PC-3 (cell line): ENCODE measurements at places on chromosomes 2 and 18. TPM values are rescaled to one million over a fixed set of nuclear protein-coding genes. Genes with fewer than 3 reads are reported as not detected.

KIAA2012 gene
- total RNA-seq, result not detected in 2 replicates

LOXHD1 gene
- not detected in 2 replicates for total RNA-seq

KCNG2 gene
- not detected in 2 replicates for total RNA-seq

ILKAP gene
- 28.7 and 30.7 TPM in 2 replicates for total RNA-seq

VWC2L gene
- not detected in 2 replicates for total RNA-seq

DNAH7 gene
- 1.9 and 3.1 TPM in 2 replicates for total RNA-seq

- DNase-seq, result no peak
Observed at GRCh38 chr2:121483846-121484245, 46.8 kb upstream of the RNU4ATAC start.

GRCh38 chr2:189522435-189523151, 58.0 kb downstream of the SLC40A1 start:
- DNase-seq, result no peak

DNA sequence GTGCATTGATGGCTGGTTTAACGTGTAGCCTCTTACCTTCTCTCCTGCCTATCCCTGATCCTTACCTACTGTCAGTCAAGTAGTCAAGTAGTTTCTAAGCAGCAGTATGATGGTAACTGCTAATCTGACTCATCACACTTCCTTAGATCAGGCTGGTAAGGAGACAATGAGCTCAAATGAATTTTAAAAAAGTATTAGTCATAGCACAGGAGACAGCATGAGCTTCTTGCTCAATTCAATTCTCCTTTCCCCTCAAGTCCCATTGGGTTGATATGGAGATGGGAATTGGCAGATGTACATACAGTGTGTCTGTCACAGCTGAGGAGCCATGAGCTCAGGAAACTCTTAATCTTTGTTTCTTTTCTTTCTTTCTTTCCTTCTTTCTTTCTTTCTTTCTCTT, 799.7 kb downstream of the LRP1B start:
- peak; percentile 78 for DNase-seq

DNA sequence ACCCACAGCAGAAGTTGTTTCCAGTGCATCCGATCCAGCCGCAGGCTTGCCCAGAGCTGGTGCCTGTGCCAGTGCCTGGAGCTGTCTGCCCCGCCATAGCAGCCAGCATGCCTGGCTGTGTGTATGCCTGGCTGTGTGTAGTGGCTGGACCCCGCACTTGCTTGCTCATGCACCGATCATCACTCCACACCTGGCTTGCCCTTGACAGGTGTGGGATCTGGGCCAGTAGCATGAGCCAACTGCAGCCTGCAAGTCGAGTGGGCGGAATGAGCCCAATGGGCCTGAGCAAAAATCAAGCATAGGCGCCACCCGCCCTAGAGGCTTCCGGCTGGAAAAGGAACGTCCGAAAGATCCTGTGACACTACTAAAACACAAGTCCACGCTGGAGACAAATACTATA, 74.5 kb downstream of the EPB41L3 start:
- DNase-seq, result no peak

DNA sequence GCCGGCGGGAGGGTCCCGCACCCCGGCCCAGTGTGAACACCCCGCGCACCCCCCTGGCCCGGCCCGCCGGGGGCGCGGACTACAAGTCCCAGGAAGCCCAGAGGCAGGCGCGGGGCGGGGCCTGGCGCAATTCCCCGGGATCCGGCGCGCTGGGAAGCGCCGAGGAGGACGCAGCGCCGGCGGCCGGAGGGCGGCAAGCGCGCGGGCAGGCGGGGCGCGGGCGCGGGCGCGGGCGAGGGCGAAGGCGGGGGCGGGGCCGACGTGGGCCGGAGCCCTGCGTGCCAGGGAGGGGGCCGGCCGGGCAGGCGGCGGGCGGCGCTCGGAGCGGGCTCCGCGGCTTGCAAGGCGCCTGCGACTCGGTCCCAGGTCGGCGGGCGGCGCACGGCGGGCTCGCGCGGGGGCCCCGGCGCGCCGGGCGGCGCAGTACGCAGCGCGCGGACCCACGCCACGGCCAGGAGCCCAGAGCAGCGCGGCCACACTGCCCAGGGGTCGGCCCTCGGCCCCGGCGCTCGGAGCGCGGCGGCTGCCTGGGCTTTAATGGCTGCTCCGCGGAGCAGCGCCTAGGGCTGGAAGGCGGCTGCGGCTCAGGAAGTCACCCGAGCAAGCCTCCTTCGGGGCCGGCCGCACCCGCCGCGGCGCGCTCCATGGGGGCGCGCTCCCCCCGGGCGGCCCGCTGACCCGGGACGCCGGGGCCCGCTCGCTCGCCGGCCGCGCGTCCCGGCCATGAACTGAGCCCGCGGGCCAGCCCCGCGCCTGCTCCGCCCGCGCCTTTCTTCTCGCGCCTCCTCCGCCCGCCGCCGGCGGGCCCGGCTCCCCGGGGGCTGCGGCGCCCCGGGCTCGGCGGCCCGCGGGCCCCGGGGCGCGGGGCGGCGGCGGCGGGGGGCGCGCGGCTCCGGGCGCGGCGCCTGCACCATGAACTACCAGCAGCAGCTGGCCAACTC, at the start of gene AGAP1:
Gene AGAP1 (plus strand): TSS at position 269 of the 941 bp plus-strand sequence.
- peak; percentile 90 for DNase-seq

DNA sequence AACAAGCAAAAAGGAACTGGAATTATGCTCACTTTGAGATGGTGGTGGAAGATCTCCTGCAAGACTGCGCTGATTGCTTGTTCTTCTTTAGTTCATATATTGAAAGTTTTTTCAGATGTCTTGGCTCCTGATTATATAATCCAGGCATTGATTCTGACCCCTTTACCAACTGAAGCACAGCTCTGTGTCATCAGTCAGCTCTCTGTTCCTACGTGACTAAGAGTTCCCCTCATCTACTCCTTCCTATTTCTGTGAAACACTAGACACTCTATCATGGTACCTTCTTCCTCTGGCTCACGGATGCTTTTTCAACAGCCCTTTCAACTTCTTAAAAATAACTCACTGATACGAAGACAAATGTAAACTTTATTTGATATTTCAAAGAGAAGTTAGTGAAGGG, 788.6 kb downstream of the SOCS6 start:
- no peak for DNase-seq
